ENCODE measurements at places on chromosomes 16 and 17. TPM values are rescaled to one million over a fixed set of nuclear protein-coding genes. Genes with fewer than 3 reads are reported as not detected.

DNA sequence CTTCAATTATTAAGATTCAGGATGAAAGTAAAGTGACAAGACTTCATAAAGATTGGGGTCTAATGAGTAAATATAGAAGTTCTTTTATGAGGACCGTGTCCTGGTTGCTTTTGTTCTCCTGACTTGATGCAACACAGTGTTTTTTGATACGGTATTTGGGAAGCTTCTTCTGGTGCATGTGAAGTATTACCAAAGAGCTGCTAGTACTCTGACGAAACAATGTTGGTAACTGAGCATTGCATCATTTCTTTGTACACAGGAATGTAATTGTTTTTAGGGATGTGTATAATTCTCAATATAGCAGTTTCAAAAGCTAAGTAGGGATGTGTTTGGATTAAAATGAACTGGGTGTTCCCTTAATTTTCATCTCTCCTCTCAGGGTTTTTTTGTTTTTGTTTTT, 15.9 kb downstream of the KPNB1 start:
- peaks cover 33% of the 10 kb centered on the region for H3K36me3 ChIP-seq
- H3K4me3 ChIP-seq: no peak overlapping the region
- no peaks in the 10 kb centered on the region for H3K27me3 ChIP-seq
- DNase-seq: no peak
- no peaks in the 10 kb centered on the region for H3K4me1 ChIP-seq

DNA sequence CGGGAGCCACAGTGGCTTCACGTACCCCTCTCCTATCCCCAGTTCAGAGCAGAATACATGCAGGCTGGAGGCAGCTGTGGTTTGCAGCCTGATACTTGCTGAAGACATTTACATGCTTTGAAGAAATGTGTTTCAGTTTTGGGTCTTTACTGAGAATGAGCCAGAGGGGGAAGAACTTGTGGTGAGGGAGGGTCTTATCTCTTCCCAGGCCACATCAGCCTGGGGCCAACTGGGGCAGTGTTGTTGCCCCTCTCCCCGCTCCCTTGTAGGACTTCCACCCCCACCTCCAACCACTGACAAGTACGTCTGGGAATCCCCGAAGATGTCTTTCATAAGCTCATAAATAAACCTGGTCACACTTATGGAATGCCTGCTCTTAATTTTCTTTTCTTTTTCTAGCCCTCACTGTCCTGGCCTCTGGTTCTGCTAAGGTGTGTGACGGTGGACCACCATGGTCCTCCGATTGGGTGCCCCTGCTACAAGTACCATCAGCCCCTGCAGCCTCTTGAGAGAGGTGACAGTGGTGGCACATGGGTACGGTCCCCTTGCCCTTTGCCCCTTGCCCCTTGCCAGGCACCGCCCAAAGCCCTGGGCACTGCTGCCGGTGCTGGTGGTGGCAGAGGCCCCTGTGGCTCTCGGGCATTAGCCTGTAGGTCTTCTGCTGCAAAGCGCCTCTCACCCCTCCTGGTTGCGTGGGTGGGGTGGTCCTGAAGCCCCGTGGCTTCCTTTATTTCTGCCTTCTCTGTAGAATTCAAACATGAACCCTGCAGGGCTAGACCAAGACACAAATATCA, 144.8 kb upstream of the RPH3AL start:
- no peaks in the 10 kb centered on the region for H3K4me1 ChIP-seq
- DNase-seq: no peak
- H3K27ac ChIP-seq: no peak overlapping the region
- H3K27me3 ChIP-seq: peaks cover 2% of the 10 kb centered on the region
- no peak overlapping the region for H3K4me3 ChIP-seq
- H3K36me3 ChIP-seq: no peaks in the 10 kb centered on the region

The OMG gene
- total RNA-seq: not detected

The SLC43A2 gene
- total RNA-seq: 33.9 TPM

- H3K36me3 ChIP-seq: no peaks in the 10 kb centered on the region
- peak overlapping the region; percentile 95 for H3K27ac ChIP-seq
- no peaks in the 10 kb centered on the region for H3K27me3 ChIP-seq
- DNase-seq: peak; percentile 81
- H3K4me3 ChIP-seq: peak overlapping the region; percentile 77
These were observed 311.4 kb downstream of the SEC14L1 start for GRCh38 chr17:77451894-77452852.

- peaks cover 18% of the 10 kb centered on the region for H3K4me1 ChIP-seq
- H3K27ac ChIP-seq: peak overlapping the region; percentile 98
These were observed 3.9 kb downstream of the SEPTIN1 start for GRCh38 chr16:30378236-30379157.

The RTN4RL1 gene
- total RNA-seq: 0.54 TPM

DNA sequence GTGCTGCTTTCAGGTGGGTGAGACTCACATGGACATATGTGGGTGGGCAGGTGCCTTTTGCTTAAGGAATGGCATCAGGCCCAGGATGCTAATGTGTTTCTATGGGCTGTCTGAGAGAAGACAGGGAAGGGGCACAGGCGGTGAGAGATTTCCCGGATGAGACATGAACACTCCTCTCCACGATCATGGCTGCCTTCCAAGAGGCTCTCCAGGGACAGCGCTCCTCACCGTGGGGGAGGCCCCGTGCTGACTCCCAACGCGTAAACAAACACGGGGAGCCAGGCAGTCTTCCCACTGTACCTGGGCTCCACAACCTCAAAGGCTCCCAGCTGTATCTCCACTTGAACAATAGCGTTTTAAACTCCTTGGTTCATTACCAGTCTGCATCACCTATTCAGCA, 42.8 kb downstream of the CDK5R1 start:
- H3K4me1 ChIP-seq: no peaks in the 10 kb centered on the region
- H3K4me3 ChIP-seq: no peak overlapping the region
- no peak for DNase-seq
- no peaks in the 10 kb centered on the region for H3K27me3 ChIP-seq

The HBM gene
- total RNA-seq: not detected

DNA sequence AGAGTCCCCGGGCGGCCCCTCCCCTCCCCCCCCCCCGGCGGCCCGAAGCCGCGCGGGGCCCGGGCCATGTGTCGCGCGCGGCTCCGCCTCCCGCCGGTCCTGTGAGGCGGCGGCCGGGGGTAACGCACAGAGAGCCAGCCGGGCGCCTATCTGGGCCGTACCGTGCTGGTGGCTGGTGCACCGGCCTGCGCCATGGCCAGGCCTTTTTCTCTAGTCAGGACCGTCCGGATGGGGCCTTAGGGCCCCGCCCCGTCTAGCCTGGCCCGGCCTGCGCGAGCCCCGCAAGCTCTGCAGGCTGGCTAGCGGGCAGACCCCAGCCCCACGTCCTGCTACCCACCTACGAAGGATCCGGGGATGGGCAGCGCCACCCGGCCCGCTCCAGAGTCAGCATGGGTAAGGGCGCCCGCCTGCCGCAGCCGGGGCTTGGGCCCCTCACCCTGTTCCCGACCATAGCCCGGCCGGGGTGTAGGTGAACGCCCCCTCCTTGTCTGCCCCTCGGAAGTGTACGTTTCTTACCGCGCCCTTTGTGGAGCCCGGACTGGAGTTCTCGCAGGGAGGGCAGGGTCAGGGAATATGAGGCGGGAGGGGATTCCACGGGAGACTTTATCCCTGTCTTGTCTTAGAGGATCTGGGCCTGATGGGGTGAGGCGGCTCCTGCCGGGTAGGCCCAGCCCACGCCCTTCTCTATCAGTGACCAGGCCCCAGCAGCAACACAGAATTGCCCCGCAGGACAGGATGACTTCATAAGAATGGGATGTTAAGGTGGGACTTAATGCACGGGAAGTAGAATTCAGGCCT, at the start of gene CENPT:
Gene CENPT, minus strand, starts transcription at position 630 of the 798 bp plus-strand sequence. CDS start 13,834 bp downstream, outside the sequence.
- no peaks in the 10 kb centered on the region for H3K36me3 ChIP-seq
- no peaks in the 10 kb centered on the region for H3K27me3 ChIP-seq
- peak within 1 kb of the TSS; percentile 93 for H3K27ac ChIP-seq
- peaks cover 32% of the 10 kb centered on the region for H3K4me1 ChIP-seq

DNA sequence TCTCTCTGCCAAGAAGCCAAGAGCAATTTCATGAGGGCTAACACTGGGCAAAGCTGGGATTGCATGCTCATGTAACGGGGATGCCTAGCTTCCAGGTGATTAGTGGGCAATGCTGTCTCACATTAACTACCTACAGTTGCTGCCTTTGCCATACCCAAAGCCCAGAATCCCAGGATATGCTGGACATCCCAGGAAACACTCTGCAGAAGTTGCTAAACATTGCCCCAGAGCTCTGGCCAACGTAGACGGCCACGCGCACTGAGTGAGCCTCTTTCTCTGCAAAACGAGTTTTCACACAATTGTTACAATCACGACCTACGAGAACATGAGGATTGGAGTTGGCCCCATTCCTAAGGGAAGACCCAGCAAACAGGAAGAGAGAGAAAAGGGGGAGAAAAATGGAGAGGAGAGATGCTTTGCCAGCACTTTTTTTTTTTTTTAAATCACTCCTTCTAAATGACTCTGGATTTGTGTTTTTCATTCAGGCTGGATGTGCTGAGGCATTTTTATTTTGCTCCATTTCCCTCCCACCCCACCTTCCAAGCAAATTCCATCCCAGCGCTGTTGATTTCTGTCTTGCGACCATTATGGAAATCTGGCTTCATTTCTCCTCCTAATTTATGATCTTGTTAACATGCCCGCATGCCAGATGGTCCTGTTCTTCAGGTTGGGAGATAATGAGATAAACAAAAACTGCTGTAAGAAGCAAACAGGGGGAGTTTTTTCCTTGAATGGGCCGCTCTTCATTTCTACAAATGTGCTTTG, 112.8 kb upstream of the DNAH9 start:
- no peak overlapping the region for H3K27ac ChIP-seq
- H3K4me3 ChIP-seq: no peak overlapping the region
- H3K4me1 ChIP-seq: no peaks in the 10 kb centered on the region
- no peaks in the 10 kb centered on the region for H3K36me3 ChIP-seq

The NT5M gene
- 0.86 TPM for total RNA-seq

Data from Caco-2 (cell line).